T-cell (primary cell): ENCODE measurements at places on chromosomes 2 and 18. TPM values are rescaled to one million over a fixed set of nuclear protein-coding genes. Genes with fewer than 3 reads are reported as not detected.

The FAM228B gene
- 20.8 TPM for total RNA-seq

The UGT1A7 gene
- not detected for total RNA-seq

The ACTG2 gene
- total RNA-seq, result not detected

The SEPTIN10 gene
- total RNA-seq, result 2.2 TPM

The PLGLB2 gene
- total RNA-seq, result 0.38 TPM

GRCh38 chr18:12445554-12445953 lies 37.8 kb downstream of the PRELID3A start:
- H3K27me3 ChIP-seq, result peaks cover 3% of the 10 kb centered on the region
- no peak for DNase-seq
- H3K36me3 ChIP-seq, result no peaks in the 10 kb centered on the region
- H3K27ac ChIP-seq, result no peak overlapping the region
- no peaks in the 10 kb centered on the region for H3K4me1 ChIP-seq
- no peak overlapping the region for H3K4me3 ChIP-seq

- no peak overlapping the region for H3K4me3 ChIP-seq
- no peak for DNase-seq
- H3K36me3 ChIP-seq, result no peaks in the 10 kb centered on the region
- H3K27me3 ChIP-seq, result no peaks in the 10 kb centered on the region
- H3K27ac ChIP-seq, result no peak overlapping the region
These were observed 69.7 kb downstream of the ADAM23 start for GRCh38 chr2:206512999-206513398.

DNA sequence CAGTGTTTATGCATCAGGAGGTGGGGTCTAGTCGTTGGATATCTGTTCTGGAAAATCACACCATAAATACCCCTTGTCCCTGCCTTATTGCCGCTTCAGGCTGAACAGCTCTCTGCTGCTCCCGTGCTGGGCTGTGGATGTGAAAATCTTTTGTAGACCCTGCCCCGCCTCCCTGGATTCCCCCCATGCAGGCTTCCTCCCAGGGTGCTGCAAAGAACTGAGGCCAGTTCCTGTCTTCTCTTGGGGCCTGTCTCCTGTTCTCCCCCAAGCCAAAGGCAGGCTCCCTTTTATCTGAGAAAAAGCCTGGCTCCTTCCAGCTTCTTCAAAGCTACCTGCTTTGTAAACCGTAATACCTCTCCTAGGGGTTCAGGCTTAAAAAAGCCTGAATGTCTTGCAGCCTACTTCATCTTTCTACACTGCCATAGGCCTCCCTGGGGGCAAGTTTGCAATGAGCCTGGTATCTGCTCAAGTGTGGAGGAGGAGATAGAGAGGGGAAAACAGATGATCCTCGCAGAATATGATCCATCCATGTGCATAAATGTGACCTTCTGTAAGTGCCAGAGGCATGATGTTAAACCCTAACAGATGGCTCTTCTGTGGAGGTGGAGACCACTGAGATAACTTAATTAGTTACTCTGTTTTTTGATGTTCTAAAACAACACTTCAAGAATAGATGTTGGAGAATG lies 55.3 kb downstream of the VWA3B start:
- H3K36me3 ChIP-seq, result no peaks in the 10 kb centered on the region
- no peak for DNase-seq
- H3K4me1 ChIP-seq, result no peaks in the 10 kb centered on the region
- peaks cover 8% of the 10 kb centered on the region for H3K27me3 ChIP-seq

DNA sequence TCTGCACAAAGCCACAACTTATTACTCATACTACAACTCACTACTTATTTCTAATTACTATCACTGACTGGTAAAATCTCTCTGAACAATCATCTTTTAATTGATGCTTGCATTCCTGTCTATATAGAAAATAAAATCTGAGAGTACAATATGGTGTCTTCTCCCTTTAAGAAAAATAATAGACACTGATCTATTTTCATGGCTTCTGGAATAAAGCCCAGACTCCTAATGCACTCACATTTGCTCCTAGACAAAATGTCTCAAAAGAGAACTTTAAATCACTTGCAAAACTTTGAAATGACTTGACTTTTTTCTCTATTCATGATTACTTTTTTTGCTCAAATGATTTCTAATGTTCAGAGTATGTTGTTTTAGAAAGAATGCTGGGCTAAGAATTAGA lies 28.7 kb downstream of the ESCO1 start:
- no peak for DNase-seq
- no peak overlapping the region for H3K27ac ChIP-seq
- H3K27me3 ChIP-seq, result no peaks in the 10 kb centered on the region
- H3K36me3 ChIP-seq, result peaks cover 65% of the 10 kb centered on the region
- no peak overlapping the region for H3K4me3 ChIP-seq

GRCh38 chr18:62523255-62523588 lies 397 bp downstream of the ZCCHC2 start:
- H3K4me3 ChIP-seq, result peak overlapping the region; percentile 96
- no peak for DNase-seq
- peak overlapping the region; percentile 71 for H3K27ac ChIP-seq
- peaks cover 10% of the 10 kb centered on the region for H3K4me1 ChIP-seq
- no peaks in the 10 kb centered on the region for H3K36me3 ChIP-seq
- H3K27me3 ChIP-seq, result no peaks in the 10 kb centered on the region

GRCh38 chr2:75949385-75950030 lies 238.8 kb upstream of the GCFC2 start:
- H3K36me3 ChIP-seq, result no peaks in the 10 kb centered on the region
- no peak for DNase-seq
- no peak overlapping the region for H3K4me3 ChIP-seq
- H3K4me1 ChIP-seq, result no peaks in the 10 kb centered on the region
